Umbilical cord (tissue), 2 donors: ENCODE measurements at places on chromosomes 13 and 19.
A peak's percentile ranks its signal among the peaks of the same experiment; 100 is the strongest.

DNA sequence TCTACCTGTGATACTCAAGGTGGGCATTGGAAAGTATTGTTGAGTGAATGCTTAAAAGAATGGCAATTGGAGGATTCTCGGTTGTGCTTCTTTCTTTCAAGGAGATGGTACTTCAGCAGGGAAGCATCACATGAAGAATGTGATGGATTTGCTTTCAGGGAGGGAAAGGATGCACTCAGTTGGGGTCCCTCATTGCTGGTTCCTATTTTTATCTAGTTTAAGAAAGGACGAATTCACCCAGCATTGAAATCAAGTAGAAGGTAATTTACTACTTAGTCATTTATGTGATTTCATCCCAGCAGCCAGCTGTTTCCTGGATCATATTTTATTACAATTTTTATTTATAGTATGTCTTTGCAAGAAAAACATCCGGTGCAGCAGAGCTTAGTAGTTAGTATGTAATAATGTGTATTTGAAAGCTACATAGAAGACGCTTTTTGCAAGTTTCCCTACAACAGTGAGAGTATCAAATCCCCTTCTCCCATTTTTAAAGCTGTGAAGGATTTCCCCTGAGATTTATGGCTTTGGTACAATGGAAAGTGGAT, 417.9 kb downstream of the GPC5 start:
- peak; percentile 31 for DNase-seq

GRCh38 chr13:28392896-28393505, 101.9 kb downstream of the FLT1 start:
- DNase-seq: no peak

GRCh38 chr13:50713523-50714248, 129.8 kb downstream of the DLEU7 start:
- peak; percentile 52 for DNase-seq

- DNase-seq: peak; percentile 98
Observed at GRCh38 chr19:13091400-13092157, 11.1 kb downstream of the LYL1 start.

DNA sequence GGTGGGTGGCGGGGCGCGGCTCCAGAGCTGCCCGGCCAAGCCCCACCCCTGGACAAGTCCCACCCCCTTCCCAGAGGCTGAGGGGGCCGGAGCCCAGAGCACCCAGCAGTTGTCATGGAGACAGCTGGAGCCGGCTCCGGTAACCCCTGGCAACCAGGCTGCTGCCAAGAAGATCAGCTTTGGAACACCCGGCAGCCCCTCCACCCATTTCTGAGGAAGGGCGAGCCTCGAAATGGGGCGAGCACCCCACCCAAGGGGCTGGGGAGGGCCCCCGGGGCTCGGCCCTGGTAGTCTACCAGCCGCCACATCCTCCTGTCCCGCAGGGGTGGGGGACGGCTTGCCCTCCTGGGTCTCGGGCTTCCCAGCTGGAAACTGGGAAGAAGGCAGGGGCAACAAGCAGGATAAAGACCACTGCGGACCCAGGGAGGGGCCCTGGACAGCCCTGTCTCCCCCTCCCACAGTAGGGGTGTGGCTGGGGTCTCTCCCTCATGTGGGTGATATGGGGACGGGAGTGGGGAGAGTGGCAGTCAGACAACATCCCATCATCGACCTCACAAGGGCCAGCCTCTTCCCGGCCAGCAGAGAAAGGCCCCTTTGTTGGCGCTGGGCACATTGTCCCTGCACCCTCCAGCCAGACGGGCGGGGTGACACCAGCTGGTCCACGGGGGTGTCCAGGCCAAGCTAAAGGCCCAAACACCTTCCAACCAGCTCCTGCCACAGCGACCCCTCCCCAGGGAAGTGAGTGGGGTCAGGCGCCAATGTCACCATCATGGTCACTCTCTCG, 1.5 kb downstream of the CERS1 start:
- peak; percentile 66 for DNase-seq

DNA sequence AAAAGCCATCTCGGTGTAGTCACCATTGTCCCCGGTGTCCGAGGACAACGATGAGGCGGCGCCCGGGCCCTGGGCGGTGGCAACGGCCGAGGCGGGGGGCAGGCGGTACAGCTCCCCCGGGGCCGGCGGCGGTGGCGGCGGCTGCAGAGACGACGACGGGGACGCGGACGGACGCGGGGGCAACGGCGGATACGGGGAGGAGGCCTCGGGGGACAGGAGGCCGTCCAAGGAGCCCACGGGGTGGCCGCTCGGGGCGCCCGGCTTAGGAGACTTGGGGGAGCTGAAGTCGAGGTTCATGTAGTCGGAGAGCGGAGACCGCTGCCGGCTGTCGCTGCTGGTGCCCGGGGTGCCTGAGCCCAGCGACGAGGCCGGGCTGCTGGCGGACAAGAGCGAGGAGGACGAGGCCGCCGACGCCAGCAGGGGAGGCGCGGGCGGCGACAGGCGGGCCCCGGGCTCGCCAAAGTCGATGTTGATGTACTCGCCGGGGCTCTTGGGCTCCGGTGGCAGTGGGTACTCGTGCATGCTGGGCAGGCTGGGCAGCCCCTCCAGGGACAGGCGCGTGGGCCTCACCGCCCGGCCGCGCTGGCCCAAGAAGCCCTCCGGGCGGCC, 3.5 kb downstream of the IRS2 start:
- DNase-seq: no peak

DNA sequence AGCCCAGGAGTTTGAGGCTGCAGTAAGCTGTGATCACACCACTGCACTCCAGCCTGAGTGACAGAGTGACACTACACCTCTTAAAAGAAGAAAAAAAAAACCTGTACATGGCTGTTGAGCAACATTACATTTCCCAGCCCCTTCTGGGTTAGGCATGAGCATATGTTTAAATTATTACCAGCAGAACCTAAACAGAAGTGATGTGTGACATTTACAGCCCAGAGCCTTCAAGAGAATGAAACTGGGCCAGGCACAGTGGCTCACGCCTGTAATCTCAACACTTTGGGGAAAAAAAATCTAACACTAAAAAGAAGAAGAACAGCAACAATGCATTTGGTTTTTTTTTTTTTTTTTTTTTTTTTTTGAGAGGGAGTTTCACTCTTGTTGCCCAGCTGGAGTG, 38.3 kb downstream of the MRPS31 start:
- no peak for DNase-seq

DNA sequence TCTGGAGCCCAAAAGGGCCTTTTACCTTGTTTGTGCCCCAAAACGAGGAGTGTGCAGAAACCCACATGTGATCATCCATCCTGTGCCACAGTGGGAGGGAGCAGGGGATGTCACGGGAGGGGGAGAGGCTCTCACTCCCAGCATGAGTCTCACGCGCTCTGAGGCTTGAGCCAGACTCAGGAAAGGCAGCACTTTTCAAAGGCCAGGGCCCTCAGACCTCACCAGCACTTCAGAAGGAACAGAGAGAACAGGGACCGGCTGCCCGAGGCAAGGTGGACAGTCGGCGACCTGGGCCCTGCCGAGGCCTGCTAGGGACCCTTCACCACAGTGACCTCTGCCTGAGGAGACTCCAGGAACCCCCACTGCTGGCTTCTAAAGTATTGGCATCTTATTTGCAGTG, 71.7 kb upstream of the WASF3 start:
- DNase-seq: no peak

- DNase-seq: peak; percentile 5
Observed at GRCh38 chr13:70362820-70363570, 254.7 kb upstream of the KLHL1 start.

GRCh38 chr19:6613711-6614110, 22.8 kb upstream of the CD70 start:
- no peak for DNase-seq

DNA sequence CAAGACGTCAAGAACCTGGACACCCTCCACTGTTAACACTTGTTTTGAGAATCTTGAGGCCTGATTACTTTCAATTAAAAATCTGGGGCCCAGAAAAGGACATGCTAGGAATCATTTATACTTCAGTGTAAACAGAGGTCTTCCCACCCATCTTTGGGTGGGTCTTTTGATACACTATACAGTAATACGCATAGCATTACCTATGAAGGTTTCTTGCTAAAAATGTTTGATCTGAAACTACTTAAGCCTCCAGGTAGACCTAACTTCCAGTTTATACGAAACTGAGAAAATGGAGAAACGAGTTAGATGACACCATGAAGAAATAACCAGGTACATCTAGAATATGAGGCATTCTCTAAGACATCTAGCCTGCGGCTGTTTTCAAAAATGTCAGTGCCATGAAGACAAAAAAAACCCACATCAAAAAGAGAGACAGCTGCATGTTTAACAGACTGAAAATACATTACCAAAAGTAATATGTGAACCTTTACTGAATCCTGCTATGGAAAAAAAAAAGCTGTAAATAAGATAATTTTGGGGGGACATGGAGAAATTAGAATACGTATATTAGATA, 36.6 kb downstream of the TGDS start:
- DNase-seq: no peak

- DNase-seq: no peak
Observed at GRCh38 chr13:32259116-32259515, 56.0 kb downstream of the ZAR1L start.

- DNase-seq: no peak
Observed at GRCh38 chr13:51396352-51396751, 56.5 kb downstream of the INTS6 start.

DNA sequence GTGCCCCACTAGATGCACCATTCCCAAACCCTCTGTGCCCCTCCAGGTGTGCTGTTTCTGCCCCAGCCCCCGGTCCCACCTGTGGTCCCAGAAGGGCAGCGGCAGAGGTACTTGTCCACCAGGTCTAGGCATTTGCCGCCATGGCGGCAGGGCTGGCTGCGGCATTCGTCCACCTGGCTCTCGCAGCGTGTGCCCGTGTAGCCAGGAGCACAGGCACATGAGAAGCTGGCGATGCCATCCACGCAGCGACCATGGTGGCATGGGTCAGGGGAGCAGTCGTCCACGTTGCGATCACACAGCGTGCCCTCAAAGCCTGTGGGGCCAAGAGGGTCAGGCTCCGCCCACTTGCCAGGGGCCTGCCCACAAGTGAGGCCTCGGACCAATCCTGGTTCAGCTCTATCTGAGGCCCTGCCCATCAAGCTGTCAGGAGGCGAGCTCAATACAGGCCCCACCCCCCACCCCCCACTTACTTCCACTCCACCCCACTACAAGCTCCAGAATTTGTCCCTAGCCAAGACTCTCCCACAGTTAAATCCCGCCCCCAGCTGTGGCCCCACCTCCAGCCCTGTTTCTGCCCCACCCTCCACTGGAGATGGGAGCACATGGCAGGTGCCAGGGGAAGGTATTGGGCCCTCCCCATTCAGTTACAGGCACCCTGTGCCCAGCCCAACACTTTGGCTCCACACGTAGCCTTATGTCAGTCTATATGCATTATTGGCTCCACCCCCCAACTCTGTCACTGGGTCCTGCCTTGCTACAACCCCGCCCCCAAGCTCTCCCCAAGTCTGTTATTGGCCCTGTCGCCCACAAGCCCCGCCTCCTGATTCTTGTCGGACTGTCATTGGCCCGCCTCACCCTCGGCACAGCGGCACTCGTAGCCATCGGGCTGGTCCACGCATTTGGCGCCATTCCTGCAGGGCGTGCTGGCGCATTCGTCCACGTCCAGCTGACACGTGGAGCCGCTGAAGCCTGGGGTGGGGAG, 13.5 kb downstream of the NOTCH3 start:
- DNase-seq: no peak

DNA sequence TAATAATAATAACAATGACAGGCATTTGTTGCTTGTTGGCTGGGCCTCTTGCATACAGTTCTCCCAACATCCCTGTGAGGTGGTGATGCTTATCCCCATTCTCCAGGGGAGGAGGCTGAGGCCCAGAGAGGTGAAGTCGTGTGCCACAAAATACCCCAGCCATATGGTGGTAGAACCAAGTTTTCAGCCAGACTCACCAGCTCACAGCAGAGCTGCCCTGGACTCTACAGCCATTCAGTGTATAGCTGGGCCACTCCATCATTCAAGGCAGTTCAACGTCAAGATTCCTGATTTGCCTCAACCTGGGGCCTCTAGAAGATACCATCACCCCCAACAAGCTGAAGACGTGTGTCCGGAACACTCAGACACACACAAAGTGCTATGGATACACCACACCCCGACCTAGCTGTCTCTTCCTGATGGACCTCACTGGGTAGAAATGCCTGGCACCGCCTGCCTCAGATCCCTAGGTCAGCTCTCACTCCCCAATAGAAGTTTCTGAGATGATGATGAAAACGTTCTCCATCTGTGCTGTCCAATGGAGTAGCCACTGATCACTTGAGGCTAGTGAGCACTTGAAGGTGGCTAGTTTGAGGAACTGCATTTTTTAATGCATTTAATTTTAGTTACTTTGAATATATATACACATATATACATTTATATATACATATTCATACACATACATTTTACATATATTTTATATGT, 4.3 kb upstream of the CEACAM19 start:
- no peak for DNase-seq

- DNase-seq: no peak
Observed at GRCh38 chr19:46368116-46368515, 21.2 kb downstream of the PPP5C start.
